ENCODE measurements at places on chromosomes 3 and 15.

DNA sequence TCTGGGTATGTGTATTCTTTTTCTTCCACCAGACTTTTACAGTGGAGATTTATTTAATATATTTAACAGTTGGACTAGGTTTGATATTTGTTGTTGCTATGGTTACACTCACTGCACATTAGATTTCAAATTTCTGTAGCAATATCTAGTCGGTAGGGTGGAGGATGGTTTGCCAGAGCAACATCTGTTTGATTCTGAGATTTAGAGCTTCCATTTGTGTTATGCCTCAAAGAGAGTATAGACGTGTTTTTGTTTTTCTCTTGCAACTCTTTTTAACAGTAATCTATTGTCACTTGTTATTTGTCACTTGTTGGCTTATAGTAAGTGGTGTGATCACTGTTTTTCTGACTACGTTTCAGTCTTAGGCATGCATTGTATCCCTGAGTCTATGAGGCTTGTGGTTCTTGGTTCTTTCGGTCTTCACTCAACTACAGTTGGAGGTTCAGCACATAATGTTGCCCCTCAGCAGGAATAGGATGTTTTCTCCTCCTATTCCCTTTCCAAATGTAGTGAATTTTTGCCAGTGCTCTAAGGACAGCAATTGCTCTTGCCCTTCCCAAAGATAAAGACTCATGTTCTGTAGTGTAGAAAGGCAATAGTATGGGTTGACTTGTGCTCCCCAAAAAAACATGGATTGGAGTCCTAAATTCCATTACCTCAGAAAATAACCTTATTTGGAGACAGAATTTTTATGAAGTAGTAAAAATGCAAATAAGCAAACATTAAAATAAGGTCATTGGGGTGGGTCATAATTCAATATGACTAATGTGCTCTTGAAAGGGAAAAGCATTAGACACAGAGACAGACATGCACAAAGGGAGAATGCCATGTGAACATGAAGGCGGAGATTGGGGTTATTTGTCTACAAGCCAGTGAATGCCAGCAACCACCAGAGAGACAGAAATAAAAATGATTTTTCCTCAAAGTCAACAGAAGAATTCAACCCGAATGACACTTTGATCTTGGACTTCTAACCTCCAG lies 692.1 kb downstream of the DIPK2A start:
- no peak for DNase-seq

GRCh38 chr3:142026333-142026732 lies 123.0 kb downstream of the TFDP2 start:
- no peak for DNase-seq

GRCh38 chr3:100384733-100385525 lies 16.0 kb downstream of the TOMM70 start:
- no peak for DNase-seq

DNA sequence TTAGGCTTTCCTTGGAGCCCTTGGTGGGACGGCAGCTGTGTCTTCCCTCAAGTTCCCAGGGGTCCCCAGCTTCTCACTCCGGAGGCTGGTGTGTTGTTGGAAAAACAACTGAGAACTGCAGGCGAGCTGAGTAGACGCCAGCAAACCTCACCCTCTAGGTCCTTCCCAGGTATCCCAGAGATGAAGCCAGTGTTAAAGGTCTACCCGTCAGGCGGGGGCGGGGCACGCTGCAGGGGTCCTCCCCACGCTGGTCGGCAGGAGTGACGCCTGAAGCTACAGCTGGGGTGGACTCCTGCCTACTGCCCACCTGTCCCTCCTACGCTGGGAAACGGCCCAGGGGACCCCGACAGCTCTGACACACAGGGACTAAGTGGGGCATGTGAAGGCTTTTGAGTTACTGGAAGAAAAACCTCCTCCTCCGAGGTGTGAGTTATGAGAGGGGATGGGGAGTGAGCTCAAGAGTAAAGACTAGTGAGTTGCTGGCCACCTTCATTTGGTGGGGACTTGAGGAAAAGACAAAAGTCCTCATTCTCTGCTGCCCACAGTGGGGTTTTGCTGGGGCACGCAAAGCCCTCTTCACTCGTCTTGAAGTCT lies 32.2 kb upstream of the SNRPA1 start:
- DNase-seq = no peak

- DNase-seq = no peak
These were observed 6.7 kb downstream of the ZBTB47 start for GRCh38 chr3:42660131-42660715.

GRCh38 chr15:73695773-73696640 lies 11.8 kb downstream of the CD276 start:
- DNase-seq = no peak

DNA sequence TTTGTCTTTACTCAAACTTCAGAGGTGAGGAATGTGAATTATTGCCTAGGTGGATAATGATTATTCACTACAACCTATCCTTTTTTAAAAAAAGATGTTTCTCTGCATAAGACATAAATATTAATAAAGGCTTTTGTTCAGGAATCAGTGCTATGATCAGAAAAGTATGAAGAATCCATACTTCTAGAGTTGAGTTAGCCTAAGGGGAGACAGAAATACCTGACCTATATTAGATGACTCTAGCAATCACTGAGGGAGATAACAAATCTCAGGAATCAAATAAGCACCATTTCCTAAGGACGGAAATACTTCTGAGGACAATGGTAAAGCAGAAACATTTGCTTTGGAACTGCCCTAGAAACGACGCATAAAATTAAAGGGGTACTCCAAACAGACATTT lies 763.8 kb downstream of the GBE1 start:
- no peak for DNase-seq

DNA sequence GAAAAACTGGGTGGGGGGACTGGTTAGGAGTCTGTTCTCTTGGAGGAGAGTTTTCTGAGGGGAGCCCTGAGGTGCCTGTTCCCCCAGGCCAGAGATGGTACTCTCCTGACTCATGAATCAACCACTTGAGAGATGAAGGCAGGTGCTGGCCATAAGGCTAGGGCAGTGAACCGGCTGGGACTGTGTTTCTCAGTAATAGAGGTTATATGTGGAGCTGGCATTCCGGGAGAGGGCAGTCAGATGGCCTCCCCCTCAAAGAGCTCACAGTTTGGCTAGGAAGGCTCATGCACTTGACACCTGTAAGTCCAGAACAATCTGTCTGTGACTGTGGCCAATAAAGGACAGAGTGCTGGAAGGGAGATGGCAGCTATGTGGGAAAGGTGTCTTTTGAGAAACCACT lies 10.0 kb upstream of the SCN10A start:
- DNase-seq = no peak

DNA sequence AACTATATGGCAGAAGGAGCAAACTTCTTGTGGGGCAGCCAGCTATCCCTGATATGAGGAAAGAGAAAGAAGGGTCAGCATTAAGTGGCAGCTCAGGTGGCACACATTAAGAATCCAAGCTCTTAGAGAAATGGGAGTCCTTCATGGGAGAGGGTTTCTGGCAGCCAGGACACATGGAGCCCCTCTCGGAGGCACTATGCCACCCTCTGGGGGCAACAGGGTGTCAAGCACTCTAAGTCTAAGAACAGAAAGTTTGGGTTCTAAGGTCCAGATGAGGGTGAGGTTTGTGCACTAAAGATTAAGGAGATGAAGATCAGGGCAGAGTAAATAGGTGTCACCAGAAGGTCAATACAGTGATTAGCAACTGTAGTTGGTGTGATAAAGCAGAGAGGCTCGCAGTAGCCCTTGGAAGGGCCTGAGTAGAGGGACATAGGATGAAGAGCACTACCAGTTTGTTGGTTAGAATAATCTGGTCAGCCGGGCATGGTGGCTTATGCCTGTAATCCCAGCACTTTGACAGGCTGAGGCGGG lies 89.3 kb downstream of the ST6GAL1 start:
- DNase-seq = peak; percentile 29

GRCh38 chr3:46624533-46624932 lies 12.2 kb downstream of the FAM240A start:
- DNase-seq = no peak

GRCh38 chr3:126407412-126408044 lies 12.8 kb downstream of the CFAP100 start:
- no peak for DNase-seq

GRCh38 chr3:140941434-140942220 lies at the start of gene SLC25A36:
SLC25A36 (plus strand) TSS chr3:140941836; CDS start chr3:140942055, 219 bp downstream.
- peak; percentile 100 for DNase-seq

DNA sequence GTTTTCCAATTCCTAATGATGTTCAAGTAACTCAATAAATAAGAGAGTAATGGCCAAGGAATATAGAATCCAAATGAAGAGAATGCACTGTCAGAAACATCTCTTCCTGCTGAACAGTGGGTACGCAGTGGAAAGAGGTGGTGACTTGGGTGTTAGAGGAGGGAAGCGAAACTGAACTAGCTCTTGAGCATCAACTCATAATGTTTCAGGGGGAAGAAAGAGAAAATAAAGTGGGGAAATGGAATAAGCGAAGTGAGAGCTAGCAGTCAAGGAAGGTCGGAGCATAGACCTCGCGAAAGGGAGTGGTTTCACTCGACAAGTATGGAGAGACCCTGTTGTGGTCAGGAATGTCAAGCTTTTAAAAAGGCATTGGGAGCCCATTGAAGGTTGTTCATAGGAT lies 309.5 kb downstream of the GAP43 start:
- DNase-seq = no peak

DNA sequence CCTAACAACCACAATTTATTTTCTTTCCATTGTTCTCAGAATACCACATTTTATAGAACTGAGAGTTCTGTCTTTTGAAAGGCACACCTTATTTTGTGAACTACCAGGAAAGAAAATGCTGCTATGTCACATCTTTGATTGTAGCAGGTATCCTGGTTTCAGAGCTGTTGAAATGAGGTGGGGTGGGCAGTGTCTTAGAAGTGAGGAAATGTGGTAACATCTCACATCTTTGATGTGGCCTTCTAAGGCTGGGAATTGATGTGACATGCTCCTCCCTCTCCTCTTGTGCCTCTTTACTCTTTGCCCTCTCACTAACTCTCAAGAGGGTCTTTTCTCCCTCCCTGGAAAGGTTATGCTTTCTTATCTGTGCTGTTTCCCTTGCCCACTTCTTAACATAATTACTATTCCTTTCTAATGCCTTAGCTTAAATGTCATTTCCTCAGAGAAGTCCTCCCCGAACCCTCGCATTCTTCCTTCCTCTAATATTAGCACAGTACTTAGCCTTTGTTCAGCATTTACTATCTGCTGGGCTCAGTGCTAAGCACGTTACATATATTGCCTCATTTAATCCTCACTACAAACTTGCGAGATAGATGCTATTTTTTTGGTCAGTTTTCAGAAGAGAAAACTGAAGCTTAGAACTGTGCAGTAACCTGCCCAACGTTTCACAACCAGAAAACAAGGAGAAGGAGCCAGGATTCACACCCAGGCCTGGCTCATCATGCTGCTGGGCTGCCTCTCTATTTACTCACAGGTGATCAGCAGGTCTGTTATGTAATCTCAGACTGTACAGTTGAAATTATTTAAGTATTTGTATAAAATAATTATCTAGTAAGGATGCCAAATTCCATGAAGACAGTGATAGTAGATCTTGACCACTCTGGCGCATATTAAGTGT lies 24.0 kb upstream of the SPTSSB start:
- DNase-seq = no peak

- DNase-seq = no peak
These were observed 10.2 kb downstream of the CA12 start for GRCh38 chr15:63371297-63371918.

DNA sequence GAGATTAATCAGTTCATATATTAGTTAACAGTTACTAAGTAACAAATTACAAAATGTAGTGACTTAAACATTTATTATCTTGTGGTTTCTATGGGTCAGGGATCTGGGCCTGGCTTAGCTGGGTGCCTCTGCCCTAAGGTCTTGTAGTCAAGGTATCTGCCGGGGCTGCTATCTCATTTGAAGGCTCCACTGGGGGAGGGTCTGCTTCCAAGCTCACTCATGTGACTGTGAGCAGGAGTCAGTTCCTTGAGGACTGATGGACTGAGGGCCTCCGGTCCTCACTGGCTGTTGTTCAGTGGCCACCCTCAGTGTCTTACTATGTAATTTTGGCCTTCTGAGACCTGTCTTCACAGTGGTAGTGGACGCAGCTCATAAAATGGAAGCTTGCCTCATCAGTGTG lies 135.9 kb upstream of the PLXNA1 start:
- DNase-seq = no peak

GRCh38 chr15:49721621-49722020 lies 100.8 kb downstream of the DTWD1 start:
- DNase-seq = no peak

DNA sequence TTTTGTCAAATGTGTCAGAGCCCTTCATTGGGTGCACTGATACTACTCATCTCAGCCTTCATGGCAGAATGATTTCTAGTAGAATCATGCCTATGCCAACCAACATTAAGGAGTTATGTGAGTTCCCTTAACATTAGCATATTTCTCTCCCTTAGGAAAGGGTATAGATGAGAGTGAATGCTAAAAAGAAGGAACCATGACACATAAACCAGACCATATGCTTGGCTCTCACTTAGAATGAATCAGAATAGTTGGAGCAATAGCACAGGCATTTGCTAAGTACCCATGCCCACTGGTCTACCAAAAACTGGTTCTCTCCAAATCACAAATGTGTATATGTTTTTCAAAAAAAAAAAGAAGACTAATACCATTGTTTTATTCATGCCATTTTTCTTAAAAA lies 51.1 kb downstream of the STRIT1 start:
- no peak for DNase-seq

DNA sequence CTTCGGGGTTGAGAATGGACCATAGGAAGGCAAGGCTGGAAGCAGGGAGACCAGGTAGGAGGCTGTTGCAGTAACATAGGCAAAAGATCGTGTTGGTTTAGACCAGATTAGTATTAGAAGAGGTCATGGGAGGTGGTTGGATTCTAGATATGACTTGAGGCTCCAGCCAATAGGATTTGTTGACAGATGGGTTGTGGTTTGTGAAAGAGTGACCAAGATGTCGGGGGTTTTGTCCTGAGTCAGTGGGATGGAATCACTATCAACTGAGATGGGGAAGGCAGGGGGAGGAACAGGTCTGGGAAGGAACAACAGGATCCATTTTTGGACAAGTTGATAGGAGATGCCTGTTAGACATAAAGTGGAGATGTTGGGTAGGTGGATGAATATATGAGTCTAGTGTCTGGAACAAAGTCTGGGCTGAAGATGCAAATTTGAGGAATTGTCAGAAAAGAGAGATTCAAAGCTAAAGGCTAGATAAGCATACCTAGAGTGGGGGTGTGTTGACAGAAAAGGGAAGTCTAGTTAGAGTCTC lies 95.5 kb upstream of the NPHP3 start:
- no peak for DNase-seq

GRCh38 chr15:40793216-40793989 lies 13.5 kb upstream of the ZFYVE19 start:
- peak; percentile 41 for DNase-seq

- no peak for DNase-seq
These were observed 148.6 kb upstream of the STRIT1 start for GRCh38 chr3:155442072-155442471.

DNA sequence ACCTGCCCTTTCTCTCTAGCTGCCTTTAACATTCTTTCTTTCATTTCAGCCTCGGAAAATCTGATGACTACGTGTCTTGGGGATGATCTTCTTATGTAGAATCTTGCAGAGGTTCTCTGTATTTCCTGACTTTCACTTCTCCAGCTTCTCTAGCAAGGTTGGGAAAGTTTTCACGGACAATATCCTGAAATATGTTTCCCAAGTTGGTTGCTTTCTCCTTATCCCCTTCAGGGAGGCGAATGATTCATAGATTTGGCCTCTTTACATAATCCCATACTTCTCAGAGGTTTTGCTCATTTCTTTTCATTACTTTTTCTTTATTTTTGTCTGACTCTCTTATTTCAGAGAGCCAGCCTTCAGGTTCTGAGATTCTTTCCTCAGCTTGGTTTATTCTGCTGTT lies 62.1 kb upstream of the CCDC54 start:
- DNase-seq = no peak

- no peak for DNase-seq
These were observed 82.5 kb downstream of the NEK11 start for GRCh38 chr3:131109156-131109555.

GRCh38 chr3:87088430-87088992 lies 97.6 kb upstream of the VGLL3 start:
- DNase-seq = no peak
